ENCODE measurements at places on chromosomes 11 and 22.
A peak's percentile ranks its signal among the peaks of the same experiment; 100 is the strongest.

- peak; percentile 32 for DNase-seq
Observed at GRCh38 chr11:84022201-84022600, 736.0 kb upstream of the CCDC90B start.

DNA sequence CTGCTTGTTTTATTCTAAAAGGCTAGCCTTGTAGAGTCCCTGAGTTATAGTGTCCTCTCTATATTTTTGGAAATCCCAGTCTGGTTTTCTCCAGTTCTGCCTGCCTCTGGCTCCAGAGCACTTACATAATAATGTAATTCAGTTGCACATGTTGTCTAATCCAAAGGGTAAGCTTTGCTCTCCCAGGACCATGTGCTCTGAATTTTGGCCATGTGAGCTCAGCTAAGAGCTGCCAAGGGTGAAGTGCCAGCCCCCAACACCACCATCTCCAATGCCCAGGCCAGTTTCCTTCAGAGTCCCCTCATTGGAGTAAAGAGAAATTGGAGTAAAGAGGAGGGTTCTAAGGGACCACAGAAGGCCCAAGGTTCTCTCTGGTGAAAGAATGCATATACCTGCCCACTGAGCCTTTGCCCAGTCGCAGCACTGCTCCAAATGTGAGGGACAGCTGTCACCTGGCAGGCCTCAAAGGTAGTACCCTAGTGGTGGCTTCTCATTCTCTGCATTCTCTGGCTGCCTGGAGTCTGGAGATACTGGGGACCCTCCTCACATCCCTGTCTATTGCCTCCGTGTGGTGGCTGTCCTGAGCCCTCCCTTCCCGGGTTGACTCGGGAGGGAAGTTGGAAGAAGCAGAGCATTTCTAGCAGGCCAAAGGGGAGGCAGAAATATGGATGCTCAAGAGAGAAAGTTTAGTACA, 4.9 kb downstream of the CRY2 start:
- no peak for DNase-seq

DNA sequence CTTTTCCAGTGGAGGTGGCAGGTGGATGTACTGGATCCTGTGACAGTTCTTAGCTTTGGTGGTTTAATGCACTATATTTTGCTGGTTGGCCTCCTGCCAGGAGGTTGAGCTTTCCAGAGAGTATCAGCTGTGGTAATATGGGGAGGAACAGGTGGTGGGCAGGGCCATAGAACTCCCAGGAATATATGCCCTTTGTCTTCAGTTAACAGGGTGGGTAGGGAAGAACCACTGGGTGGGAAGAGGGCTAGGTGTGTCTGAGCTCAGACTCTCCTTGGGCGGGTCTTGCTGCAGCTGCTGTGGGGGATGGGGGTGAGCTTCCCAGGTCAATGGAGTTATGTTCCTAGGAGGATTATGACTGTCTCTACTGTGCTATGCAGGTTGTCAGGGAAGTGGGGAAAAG, 203.8 kb downstream of the DLG2 start:
- DNase-seq = no peak

- DNase-seq = no peak
Observed at GRCh38 chr11:3867209-3868091, 12.0 kb downstream of the STIM1 start.

GRCh38 chr11:27248576-27249509, 114.2 kb downstream of the CCDC34 start:
- no peak for DNase-seq

- DNase-seq = peak; percentile 13
Observed at GRCh38 chr11:97290464-97291041, 900.7 kb downstream of the JRKL start.

DNA sequence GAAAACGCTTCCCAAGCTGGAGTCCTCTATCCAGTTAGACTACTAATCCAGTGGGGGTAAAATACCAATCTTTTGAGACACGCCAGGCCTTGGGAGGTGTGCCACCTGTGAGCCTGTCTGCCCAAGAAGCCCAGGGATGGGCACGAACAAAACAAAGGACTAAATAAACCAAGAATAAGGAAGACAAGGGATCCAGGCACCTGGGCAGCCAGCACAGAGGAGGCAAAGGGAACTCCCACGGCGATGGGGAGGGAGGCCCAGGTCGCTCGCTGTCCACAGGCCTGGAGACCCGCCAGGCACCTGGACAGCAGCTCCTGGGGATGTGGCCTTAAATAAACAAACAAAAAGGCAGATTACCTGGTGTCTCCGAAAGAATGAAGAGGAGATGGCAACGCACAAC, 31.4 kb downstream of the LRFN4 start:
- DNase-seq = no peak

GRCh38 chr11:15148169-15148568, 33.4 kb downstream of the INSC start:
- no peak for DNase-seq

DNA sequence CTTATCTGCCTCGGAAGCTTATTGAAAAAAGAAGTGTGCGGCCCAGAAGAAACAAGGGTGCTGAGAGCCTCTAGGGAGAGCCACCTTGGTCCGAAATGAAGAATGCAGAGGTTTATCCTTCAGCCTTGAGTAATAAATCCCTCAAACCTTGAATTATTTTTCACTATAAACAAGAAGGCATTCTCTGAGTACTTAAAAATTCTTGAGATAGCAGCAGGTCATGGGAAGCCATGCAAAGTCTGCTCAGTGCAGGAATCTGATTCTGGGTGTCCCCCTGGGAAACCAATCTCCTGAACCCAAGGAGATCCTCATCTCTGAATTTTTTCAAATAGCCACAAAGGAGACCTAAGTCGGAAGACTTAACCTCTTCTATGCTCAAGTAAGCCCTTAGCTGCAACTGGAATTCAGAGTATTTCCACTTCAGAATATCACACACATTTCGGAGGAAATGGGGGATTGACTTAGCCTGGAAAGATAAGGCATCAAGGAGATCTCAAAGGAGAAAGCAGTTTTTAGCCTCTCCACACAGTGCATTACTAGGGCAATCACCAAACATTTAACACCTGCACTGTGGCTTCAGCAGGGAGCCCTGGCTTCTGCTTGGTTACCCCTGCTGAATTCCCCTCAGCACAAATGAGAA, 365.0 kb downstream of the ETS1 start:
- no peak for DNase-seq

GRCh38 chr22:33865248-33865647, 55.0 kb downstream of the LARGE1 start:
- DNase-seq = no peak

DNA sequence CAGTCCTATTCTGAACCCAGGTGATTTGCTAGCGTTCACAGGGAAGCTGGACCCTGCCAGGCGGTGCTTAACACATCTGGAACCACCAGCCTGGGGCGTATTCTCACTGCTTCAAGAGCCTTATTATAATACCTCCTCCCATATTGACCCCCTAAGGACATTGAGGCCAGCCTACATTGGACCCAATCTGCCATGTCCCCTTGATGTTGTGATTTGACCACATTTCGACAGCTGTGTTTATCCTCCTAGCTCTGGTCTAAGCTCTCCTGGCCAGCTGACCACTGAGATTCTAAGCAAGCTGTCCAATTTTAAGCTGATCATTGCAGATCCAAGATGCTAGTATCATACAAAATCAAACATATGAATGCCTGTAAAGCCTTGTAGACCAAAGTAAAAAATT, 148.1 kb upstream of the BLID start:
- no peak for DNase-seq

GRCh38 chr22:25346859-25347751, 127.7 kb downstream of the CRYBB2 start:
- no peak for DNase-seq

DNA sequence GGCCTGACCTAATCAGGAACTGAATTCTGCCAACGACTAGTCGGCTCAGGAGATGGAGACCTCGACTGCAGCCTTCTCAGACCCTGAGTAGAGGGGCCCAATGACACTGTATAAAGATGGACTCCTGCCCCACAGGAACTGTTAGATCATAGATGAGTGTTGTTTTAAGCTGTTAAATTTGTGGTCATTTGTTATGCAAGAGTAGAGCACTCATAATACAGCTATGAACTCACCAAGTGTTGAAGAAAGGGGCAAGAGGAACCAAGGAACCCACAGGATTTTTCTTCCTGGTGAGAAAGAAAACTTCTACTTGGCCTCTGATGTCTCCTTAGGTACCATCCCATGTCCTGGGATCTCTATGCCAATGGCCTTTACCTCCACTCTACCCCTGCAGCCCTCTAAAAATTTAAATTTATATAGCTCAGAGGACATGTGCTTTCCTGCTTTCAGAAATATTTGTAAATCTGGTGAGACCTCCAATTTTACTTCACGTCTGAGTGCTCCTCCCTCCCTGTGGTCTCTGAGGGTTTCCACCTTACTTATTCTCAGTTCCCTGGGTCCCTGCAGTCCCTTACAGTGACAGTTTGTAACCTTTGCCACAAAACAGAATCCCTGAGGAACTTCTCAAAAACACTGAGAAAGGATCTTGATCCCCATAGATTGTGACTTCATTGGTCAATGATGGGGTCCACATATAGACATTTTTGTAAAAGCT, 256.3 kb upstream of the ARHGAP20 start:
- no peak for DNase-seq

DNA sequence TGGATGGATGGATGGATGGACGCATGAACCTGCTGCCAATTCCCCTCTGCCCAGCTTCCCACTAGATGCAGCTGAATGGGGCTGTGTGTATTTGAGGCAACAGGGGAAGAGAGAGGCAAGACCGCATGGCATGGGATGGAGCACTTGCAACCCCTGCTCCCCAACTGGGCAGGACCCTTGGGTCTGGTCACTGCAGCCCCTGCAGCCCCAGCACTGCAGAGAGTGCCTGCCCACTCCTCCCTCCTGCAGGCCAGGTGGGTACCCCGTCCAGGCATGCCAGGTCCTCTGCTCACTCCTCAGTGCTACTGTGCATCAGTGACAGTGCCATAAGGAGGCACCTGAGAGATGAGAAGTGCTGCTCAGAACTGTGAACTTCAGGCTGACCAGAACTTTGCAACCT, 40.3 kb downstream of the OSBPL5 start:
- DNase-seq = no peak

- DNase-seq = no peak
Observed at GRCh38 chr22:39289533-39289932, 29.9 kb downstream of the RPL3 start.

GRCh38 chr22:47878460-47878859, 1116.0 kb downstream of the TBC1D22A start:
- DNase-seq = no peak

DNA sequence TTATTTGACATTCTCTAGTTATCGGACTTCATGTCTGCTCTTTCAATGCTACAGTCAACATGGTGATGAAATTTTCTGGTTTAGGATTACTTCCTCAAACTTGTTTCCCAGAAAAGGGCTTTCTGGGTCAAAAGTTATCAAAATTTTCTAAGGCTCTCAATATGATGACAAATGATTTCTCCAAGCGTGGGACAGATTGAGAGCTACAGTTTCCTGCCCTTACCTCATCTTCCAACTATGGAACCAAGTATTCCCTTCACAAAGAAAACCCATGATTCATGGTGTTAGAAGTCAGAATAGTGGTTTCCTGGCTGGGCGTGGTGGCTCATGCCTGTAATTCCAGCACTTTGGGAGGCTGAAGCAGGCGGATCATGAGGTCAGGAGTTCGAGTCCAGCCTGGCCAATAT, 17.8 kb downstream of the MYO18B start:
- DNase-seq = no peak

DNA sequence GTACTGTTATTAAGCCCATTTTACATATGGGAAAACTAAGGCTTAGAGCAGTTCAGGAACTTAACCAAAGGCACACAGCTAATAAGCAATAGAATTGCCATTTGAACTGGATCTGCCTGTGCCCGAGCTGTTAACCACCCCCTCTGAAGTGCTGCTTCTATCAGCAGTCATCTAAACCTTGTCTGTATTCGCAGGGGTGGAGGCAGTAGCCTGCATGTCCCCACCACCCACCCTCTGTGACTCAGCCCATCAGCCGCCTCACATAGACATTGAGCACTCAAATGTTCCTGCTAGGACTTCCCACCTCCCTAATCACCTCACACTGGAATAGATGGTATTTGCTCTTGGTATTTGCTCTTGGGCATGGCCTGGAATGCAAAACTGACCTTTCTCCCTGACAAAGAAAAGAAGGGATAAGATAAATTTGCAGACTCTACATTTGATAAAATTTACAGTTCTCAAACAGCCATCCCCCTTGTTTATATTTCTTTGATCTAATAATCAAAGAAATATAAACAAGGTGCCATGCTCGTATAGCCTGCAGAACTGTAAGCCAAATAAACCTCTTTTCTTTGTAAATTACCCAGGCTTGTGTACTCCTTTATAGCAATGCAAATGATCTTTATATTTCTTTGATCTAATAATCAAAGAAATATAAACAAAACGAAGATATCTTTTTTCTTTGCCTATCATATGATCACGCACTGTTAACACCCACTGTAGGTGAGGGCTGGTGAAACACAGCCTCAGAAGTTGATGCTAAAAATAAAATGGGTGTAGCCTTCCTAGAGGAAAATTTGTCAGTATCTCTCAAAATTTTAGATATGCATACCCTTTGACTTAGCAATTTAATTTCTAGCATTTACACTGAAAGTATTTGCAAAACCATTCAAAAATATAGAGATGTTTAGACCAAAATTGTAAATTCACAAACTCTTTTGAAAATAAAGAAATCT, 15.9 kb downstream of the DKK3 start:
- DNase-seq = no peak

DNA sequence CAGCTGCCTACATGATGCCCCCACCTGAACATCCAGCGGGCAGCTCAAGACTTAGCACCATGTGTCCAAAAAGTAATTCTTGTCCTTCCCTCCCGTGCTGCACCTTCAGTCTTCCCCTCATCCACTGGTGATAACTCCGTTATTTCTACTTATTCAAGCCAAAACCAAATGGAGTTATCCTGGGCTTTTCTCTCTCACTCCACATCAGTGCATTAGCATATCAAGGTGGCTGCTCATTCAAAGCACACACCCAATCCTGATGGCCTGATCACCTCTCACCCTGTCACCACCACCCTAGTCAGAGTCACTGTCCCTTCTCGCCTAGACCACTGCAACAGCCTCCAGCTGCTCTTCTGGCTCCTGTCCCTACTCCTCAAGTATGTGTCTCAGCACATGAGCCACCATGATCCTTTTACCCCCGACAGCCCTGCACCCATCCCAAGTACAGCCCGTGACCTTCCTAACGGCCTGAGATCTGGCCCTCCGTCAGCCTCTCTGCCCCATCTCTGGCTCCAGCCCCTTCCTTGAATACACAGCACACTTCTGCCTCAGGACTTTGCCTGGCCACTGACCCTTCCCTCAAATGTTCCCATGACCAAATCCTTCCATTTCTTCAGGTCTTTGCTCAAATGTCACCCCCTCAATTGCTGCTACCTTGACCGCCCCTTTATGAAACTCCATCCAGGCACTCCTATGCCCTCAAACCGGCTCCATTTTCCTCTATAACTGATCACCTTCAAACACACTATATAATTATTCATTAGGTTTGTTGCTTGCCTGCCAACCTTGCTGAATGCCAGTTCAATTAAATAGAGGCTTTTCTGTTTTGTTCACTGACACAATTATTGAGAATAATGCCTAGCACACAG, 19.7 kb upstream of the SLC25A1 start:
- no peak for DNase-seq

DNA sequence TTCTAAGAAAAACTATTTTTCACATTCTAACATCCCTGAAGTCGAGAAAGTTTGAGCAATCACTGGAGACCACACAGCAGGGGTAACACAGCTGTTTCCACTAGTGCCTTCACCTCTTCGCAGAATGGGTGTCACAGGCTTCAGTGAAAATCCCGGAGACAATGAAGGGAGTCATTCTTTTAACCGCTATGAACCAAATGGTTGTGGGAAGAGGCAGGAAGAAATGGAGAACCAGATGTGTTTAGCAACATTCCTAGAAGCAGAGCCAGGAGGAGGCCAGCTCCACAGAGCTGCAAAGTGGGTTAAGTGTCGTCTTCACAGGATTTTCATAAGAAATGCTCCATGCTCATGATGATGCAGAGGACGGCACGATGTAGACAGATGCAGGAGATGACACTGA, 221.1 kb downstream of the LARGE1 start:
- DNase-seq = no peak

All from smooth muscle cell of the brain vasculature (primary cell).